ENCODE measurements at places on chromosomes 12 and 14. TPM values are rescaled to one million over a fixed set of nuclear protein-coding genes. Genes with fewer than 3 reads are reported as not detected.
A peak's percentile ranks its signal among the peaks of the same experiment; 100 is the strongest.

DNA sequence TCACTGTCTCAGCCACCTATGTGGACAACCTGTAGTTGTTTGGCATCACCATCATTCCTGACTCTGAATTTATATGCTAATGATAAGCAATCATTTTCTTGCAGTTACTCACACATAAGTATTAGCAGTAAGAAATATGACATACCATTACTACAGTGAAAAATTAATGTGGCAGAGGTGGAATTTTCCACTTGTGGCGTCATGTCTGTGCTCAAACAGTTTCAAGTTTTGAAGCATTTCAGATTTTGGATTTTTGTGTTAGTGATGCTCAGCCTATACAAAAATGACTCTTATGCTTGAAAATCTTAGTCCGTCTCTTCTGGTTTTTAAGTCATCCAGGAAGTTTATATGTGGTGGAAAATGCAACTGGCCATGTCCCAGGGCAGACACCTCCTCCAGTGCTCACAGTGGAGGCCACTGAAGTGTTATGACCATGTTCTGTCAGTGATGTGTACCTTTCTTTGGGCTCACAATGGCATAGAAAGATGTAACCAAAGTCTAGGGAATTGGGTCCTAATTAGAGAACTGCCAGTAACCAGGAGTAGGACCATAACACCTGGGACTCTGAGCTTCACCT, 220.6 kb downstream of the SYT1 start:
- no peak for DNase-seq

DNA sequence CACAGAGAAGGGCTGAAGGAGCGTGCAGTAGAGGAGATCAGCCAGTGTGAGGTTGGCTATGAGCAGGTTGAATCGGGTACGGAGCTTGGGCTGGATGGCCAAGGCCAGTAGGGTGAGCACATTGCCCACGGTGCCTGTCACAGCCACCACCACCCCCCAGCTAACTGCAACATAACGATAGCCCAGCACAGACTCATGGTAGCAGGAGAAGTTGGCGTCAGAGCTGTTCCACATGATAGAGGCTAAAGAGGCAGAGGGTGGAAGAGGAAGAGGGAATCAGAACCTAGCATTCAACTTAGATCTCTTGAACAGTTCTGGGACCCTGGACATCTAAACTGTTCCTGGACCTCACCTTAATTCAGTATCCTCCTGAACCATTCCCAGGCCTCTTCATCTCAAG, 668 bp downstream of the GPR84 start:
- no peak for DNase-seq

DNA sequence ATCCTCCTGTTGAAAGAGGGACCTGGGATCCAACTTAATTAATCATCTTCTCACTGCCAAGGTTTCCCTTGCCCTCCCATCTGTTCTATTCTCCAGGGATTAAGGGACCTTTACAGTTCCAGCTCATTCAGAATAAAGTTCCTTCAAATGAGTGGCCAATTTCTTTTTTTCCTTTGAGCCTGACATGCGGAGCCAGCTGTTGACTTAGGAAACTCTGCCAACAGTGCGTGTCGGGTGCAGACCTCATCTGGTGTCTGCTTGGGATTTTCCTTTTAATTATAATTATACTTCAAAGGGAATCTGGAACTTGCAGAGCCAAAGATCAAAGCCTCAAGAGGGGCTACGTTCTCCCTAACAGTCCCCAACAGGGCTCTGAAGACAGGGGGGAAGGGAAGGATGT, 64.8 kb downstream of the CCDC60 start:
- DNase-seq: no peak

DNA sequence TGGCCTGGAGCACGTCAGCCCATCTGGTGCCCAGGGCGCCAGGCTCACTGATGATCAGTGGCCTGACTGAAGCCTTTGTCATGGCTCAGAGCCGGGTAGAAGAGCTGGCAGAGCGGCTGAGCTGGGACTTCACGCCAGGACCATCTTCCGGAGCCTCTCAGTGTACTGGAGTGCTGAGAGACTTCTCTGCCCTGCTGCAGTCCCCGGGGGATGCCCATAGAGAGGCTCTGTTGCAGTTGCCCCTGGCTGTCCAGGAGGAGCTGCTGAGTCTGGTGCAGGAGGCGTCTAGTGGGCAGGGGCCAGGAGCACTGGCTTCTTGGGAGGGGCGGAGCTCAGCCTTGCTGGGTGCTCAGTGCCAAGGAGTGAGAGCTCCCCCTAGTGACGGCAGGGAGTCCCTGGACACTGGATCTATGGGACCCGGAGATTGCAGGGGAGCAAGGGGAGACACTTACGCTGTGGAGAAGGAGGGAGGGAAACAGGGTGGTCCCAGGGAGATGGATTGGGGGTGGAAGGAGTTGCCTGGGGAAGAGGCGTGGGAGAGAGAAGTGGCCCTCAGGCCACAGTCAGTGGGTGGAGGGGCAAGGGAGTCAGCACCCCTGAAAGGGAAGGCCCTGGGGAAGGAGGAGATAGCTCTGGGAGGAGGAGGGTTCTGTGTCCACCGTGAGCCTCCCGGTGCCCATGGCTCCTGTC, 2.0 kb downstream of the KHNYN start:
- DNase-seq: peak; percentile 60

DNA sequence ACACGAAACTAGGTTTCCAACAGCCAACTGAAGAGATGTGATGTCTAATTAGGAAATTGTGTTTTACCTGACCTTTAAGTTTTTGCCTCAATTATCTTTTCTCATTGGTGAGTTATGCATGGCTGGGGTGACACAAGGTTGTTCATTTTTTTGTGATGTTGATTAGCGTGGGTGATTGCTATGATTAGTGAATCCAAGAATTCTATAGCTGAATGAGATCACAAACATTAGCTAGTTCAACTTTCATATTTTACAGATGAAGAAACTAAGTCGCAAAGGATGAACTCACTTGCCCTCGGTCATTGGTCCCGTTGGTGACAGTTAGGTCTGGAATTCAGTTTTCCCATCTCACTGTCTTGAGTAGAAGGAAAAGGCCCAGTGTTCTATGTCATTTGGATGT, 32.6 kb upstream of the LMNTD1 start:
- no peak for DNase-seq

DNA sequence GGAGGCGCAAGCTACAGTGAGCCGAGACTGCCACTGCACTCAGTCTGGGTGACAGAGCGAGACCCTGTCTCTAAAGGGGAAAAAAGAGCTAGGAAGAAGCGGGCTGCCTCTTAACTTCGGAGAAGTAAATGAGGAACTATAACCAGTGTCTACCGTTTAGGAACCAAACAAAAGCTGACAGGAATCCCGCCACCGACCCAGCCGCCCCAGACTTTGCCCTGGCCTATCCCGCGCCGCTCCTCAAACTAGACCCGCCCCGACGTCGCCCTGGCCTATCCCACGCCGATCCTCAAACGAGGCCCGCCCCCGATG, 568 bp upstream of the SIVA1 start:
- DNase-seq: no peak

DNA sequence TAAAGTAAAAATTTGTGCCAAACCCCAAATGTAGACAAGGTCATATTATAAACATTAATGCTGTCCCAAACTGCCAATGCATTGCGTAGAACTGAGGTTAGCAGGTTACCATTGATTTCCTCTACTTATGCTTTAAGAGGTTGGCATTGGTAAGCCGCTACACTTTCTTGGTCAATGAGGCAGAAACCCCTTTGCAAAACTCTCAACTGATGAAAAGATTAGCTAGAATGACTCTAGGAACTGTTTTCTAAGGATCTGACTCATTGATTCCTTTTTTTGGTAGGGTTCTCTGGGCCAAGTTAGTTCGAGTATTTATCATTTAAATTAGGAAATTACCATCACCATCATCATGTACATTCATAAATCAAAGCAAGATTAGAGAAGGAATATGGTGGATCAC, 44.6 kb downstream of the HMGA2 start:
- no peak for DNase-seq

- no peak for DNase-seq
These were observed 39.1 kb upstream of the ESRRB start for GRCh38 chr14:76336876-76337275.

- DNase-seq: no peak
These were observed 440.3 kb upstream of the RGS6 start for GRCh38 chr14:71491931-71492330.

- no peak for DNase-seq
These were observed 9.2 kb upstream of the COX6A1 start for GRCh38 chr12:120428597-120429229.

DNA sequence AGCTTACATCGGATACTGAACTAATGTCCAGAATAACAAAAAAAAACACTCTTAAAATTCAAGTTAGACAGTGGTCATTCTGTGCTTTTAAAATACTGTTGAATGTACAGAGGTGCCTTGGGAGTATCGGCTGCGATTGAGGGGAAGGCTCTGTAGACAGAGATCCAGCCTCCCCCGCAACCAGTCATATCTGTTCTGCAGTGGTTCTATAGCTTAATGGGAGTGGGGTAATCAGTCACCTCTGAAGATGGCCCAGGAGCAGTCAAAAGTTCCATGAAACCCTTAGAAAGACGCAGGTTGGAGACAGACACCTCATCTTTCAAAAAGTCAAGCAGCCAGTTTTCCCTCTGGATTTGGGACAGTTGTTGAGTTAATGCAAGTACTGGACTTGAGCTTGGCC, 1486.6 kb upstream of the TMEM132C start:
- DNase-seq: no peak

- no peak for DNase-seq
These were observed 129.9 kb downstream of the CPNE8 start for GRCh38 chr12:38775457-38775856.

GRCh38 chr12:6177642-6178358, 22.4 kb upstream of the CD9 start:
- no peak for DNase-seq

DNA sequence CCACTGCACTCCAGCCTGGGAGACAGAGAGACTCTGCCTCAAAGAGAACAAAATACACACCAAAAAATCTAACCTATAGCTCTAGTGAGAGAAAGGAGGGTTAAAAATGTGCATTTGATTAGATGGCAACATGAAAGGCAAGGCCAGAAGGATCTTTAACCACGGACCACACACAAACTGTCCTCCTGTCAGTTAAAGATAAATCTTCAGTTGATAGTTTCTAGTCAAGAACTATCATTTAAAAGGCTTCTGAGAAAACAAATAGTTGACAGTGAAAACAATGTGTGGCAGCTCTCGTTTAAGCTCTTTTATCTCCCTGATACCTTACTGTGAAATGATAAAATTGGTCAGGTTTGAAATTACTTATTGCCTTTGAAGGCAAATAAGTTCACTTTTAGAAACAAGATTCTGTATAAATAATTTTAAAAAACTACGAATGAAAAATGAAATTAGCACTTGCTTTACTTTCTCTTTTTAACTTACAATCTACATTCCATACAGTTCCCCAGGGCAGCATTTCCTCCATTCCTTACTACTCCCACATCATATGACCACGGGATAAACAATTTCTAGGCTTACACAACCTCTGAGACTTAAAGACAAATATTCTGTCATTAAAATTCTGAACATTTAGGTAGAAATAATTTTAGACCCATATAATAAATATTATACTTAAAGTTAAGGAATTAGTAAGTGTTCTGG, 71.4 kb upstream of the GNPNAT1 start:
- DNase-seq: no peak

- no peak for DNase-seq
These were observed 15.9 kb downstream of the ETNK1 start for GRCh38 chr12:22640851-22641250.

DNA sequence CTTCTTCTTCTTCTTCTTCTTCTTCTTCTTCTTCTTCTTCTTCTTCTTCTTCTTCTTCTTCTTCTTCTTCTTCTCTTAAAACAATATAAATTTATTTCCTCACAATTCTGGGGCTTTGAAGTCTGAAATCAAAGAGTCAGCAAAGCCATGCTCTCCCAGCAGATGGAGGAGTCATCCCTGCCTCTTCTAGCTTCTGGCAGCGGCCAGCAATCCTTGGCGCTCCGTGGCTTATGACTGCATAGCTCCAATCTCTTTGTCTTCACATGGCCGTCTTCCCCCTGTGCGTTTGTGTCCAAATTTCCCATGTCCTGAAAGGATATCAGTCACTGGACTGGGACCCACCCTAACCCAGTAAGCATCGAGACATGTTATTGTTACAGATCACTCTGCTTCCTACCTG, 22.9 kb downstream of the KCNA1 start:
- DNase-seq: no peak

DNA sequence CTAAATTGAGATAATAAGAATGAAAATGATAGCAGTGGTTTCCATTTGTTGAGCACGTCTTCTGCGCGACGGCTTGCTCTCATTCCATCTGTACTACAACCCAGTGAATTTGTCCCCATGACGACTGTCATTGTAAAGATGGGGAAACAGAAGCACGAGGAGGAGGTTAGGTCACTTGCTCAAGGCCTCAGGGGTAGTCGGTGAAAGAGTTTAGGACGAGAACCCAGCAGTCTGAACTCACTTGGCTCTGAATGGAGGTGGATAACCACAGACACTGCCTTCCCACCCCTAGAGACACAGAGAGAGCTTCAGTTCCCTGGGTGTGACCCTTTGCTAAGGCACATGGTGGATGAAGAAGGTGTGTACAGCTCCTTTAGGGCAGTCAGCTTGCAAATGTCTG, 30.9 kb upstream of the PLEKHG3 start:
- no peak for DNase-seq

GRCh38 chr12:124694250-124694649, 126.8 kb upstream of the NCOR2 start:
- DNase-seq: no peak

DNA sequence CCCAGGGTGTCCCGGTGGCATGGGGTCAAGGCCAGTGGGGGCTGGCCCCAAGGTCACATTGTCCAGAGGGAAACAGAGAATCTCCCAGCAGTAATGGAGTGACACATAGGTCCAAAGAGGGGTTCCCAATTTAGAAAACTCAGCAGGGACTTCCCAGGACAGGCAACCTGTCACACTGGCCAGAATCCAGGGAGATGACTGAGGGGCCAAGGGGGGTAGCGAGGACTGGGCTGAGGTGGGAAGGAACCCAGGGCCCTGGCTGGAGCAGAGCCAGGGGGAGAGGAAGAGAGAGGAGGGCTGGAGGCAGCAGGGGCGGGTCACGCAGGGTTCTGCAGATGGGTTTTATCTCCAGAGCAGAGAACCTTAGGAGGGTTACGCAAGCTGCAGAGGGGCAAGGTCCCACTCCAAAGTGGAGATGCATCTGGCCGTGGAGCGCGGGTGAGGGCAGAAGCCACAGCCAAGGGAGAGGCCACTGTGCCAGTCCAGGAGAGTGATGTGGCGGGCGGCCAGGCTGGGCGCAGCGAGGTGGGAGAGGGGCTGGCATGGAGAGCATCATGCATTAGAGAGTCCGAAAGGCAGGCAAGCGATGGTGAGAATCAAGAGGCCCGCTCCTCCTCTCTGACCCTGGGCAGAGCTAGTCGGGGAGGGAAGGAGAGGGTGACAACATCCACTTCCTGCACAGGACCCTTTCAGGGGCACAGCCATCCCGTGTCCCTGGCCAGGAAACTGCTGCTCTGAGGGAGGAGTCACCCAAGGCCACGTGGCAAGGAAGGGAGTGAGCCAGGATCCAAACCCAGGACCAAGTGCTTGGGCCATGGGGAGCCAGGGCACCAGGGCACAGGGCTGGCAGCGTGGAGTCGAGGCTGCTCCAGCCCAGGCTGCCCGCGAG, 29.0 kb downstream of the NCOR2 start:
- DNase-seq: no peak

GRCh38 chr12:47269916-47270315, 190.2 kb upstream of the AMIGO2 start:
- no peak for DNase-seq

The SIX6 gene
- not detected for total RNA-seq

The BCAT1 gene
- 24.9 TPM for total RNA-seq

The MYL2 gene
- total RNA-seq: 1.9 TPM

The CLEC4E gene
- 5.6 TPM for total RNA-seq

The ZFC3H1 gene
- 48.6 TPM for total RNA-seq

The DPY19L2 gene
- total RNA-seq: 13.5 TPM

The STYK1 gene
- not detected for total RNA-seq

The PACS2 gene
- 80.4 TPM for total RNA-seq

The ANG gene
- 15.7 TPM for total RNA-seq

The ADGRD1 gene
- total RNA-seq: 37.0 TPM
